ENCODE measurements at places on chromosomes 7 and 10. TPM values are rescaled to one million over a fixed set of nuclear protein-coding genes. Genes with fewer than 3 reads are reported as not detected.

- no peak for DNase-seq
These were observed 350.3 kb downstream of the GALNT17 start for GRCh38 chr7:71482284-71482683.

- DNase-seq = no peak
These were observed 86.6 kb downstream of the SLC25A13 start for GRCh38 chr7:96235281-96235680.

GRCh38 chr10:76632767-76633051 lies 1004.9 kb downstream of the KCNMA1 start:
- no peak for DNase-seq

DNA sequence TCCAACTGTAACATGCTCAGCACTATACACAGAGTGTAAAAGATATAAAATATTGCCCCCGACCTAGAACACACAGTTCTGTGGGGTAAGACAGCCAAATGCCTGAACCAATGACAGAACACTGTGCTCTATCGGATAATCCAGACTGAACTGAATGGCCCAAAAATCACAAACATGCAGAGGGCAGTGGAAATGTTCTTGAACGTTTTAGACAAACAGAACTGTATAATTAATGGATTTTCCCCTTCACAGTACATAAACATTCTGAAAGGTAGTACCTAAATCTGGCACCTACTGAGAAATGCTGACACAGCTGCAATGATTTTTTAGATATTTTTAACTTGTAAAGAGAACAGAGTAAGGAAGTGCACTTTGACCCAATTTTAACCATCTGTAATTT lies 33.4 kb downstream of the PARD3 start:
- no peak for DNase-seq

The OR2A12 gene
- not detected for total RNA-seq

The C7orf57 gene
- not detected for total RNA-seq
